Fibroblast of skin of left biceps (primary cell): ENCODE measurements at places on chromosomes 12 and 14.

- no peak for DNase-seq
These were observed 3.0 kb upstream of the CISTR start for GRCh38 chr12:53754633-53755264.

- no peak for DNase-seq
These were observed 327.8 kb downstream of the PDZRN4 start for GRCh38 chr12:41515953-41516352.

GRCh38 chr14:65920996-65921395 lies 508.5 kb downstream of the FUT8 start:
- peak; percentile 19 for DNase-seq

DNA sequence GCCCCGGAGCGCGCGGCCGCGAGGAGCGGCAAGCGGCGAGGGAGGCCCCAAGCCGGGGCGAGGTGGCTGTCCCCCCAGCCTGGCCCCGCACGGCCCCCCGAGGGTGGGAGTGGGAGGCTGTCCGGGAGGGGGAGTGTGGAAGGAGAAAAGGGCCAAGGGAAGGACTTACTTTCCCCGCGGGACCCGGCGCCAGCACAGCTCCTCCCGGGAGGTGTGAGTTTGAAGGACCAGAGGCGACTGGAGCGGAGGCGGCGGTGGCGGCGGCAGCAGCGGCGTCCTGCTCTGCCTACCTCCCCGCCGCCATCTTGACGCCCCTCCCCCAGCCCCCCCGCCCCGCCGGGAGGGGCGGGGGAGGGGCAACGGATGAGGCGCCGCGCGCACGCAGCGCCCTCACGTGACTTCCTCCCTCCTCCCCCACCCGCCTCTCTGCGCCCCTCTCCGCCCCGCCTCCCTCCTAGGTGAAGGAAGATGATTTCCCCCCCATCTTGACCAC lies at the start of gene SBNO1:
SBNO1 (minus strand) TSS at position 316 of the 493 bp plus-strand sequence. CDS start 14,406 bp downstream, outside the sequence.
- peak; percentile 73 for DNase-seq

DNA sequence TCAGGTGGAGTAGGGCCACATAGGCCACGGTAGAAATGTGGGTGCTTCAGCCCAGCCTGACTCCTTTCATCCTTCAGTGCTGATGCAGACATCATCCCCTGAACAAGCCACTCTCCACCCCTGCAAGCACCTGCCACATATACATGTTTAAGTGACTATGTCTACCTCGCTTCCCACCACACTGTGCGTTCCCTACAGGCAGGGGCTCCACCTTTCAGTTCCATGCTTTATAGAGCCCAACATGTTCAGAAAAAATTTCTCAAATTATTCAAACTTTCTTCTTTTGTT lies 11.6 kb downstream of the SLC7A7 start:
- no peak for DNase-seq
